ENCODE measurements at places on chromosomes 1 and 21. TPM values are rescaled to one million over a fixed set of nuclear protein-coding genes. Genes with fewer than 3 reads are reported as not detected.

DNA sequence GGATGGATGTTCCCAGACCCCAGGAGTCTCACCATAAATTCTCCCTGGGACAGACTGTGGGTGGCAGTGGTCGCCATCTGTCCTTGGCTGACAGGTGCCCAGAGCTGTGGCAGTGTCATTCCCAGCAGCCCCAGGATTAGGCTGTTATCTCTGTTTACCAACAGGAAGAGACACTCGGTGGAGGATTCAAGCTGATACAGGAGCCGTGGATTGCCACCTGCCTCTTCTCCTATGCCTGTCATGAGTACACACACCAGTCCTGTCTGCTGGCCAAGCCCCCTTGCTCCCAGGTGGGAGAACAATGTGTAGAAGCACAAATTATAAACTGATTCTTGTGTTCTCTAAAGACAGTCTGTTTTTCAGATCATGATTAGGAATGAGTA is 152.6 kb downstream of the ETS2 start:
- H3K4me3 ChIP-seq, result no peak overlapping the region
- no peaks in the 10 kb centered on the region for H3K36me3 ChIP-seq
- H3K27ac ChIP-seq, result peak overlapping the region; percentile 65
- no peaks in the 10 kb centered on the region for H3K27me3 ChIP-seq
- H3K4me1 ChIP-seq, result peaks cover 38% of the 10 kb centered on the region

GRCh38 chr1:160188341-160188740 is 2.0 kb upstream of the CASQ1 start:
- no peak overlapping the region for H3K27ac ChIP-seq
- DNase-seq, result no peak
- no peak overlapping the region for H3K4me3 ChIP-seq
- no peaks in the 10 kb centered on the region for H3K27me3 ChIP-seq

OR2L13 gene
- total RNA-seq, result not detected

DNA sequence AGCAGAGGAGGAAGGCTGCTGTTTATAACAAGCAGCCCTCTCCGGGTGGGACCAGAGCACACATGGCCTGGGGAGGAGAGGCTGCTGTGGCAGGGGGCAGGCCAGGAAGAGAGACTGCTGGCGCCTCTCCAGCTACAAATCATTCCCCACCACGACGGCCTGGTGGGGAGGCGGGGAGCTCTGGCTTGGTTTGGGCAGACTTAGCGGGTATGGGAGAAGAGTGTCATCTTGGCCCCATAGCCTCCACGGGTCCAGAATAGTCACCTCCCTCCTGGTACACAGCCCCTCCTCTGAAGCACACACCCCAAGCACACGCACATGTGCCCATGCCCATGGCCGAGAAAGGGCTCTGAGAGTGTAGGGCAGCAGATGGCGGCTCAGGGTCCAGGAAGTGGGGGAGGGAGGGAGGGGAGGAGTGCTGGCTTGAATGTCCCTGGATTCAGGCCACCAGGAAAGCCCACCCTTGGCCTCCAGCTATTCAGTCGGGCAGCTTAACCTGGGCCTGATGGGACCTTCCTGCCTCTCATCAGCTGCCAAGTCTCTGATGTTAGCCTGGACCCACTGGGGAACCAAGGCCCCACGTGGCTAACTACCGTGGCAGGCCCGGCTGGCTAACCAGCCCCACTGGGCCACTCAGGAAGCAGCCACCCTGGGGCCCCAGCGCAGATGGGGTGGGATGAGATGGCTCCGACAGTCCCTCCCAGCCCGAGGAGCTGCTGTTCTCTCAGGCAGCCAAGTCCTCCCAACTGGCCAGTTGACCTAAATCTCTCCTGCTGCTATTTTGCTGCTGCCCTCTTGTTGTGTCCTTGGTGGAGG is 10.9 kb downstream of the LRP8 start:
- H3K27ac ChIP-seq, result no peak overlapping the region
- DNase-seq, result no peak
- H3K36me3 ChIP-seq, result no peaks in the 10 kb centered on the region
- no peaks in the 10 kb centered on the region for H3K27me3 ChIP-seq
- H3K4me3 ChIP-seq, result no peak overlapping the region

LDLRAD1 gene
- total RNA-seq, result not detected

FYB2 gene
- total RNA-seq, result not detected

- no peak for DNase-seq
- no peak overlapping the region for H3K4me3 ChIP-seq
- H3K4me1 ChIP-seq, result no peaks in the 10 kb centered on the region
- no peaks in the 10 kb centered on the region for H3K36me3 ChIP-seq
Measured at GRCh38 chr1:29746076-29746665, 509.8 kb downstream of the PTPRU start.

DNA sequence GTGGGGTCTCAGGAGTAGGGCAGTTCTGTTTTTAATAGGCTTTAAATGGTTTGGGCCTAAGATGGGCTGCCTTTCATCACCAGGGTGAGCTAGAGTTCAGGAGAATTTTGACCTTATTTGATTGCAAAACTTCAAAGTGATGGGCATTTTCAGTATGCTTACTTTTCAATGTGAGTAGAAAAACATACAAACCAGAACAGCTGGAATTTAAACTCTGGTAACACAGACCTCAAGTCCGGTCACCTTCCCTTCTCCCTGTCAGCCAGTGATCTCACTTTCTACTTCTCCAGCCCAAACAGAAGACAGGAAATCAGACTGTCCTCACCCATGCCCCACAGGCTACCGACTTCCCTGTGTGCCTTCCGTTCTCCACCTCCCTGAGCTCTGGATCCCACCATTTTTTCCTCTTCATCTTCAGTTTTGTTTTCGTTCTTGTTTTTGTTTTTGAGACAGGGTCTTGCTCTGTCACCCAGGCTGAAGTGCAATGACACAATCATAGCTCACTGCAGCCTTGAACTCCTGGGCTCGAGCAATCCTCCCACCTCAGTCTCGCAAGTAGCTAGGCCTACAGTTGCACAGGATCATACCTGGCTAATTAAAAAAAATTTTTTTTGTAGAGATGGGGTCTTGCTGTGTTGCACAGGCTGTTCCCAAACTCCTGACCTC is 374.0 kb downstream of the CAMTA1 start:
- no peaks in the 10 kb centered on the region for H3K36me3 ChIP-seq
- H3K27ac ChIP-seq, result no peak overlapping the region
- H3K4me1 ChIP-seq, result no peaks in the 10 kb centered on the region
- H3K4me3 ChIP-seq, result no peak overlapping the region

GRCh38 chr21:42392731-42393442 is 3.0 kb downstream of the TMPRSS3 start:
- no peaks in the 10 kb centered on the region for H3K36me3 ChIP-seq
- no peak overlapping the region for H3K4me3 ChIP-seq
- H3K4me1 ChIP-seq, result peaks cover 6% of the 10 kb centered on the region
- DNase-seq, result peak; percentile 55
- peaks cover 15% of the 10 kb centered on the region for H3K27me3 ChIP-seq
- H3K27ac ChIP-seq, result no peak overlapping the region

DNA sequence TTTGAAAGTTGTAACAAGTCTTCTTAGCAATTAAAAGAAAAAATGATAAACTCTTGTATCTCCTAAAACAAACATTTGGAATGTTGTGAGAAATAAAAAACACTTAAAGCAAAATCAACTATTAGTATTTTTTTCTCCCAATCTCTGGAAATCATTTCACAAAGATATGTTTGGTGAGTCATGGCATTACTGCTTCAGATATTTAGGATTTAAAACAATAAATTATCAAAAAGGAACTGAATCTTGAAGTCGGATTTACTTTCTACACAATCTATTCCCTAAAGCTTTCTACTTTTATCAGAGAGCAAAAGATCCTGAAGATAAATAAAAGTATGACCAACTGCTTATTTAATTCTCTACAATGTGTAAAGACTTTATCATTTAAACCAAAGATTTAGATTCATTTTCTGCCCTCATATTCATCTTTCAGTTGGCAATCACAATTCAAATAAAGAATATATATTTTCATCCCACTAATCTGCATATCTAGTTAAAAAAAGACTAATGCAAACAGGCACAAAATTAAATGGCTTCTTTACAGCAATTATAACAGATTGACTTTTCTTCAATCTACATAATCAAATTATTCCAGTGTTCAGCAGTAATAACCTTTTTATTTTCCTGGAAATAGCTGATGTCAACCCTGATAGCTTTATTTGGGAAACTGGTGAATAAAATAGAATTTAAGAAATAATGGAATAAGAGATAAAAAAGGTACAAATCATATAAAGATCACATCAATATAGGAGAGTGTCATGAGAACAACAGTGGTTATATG is 230.0 kb downstream of the COP1 start:
- peaks cover 8% of the 10 kb centered on the region for H3K4me1 ChIP-seq
- H3K4me3 ChIP-seq, result no peak overlapping the region
- peaks cover 30% of the 10 kb centered on the region for H3K36me3 ChIP-seq
- H3K27me3 ChIP-seq, result no peaks in the 10 kb centered on the region

TNFSF4 gene
- total RNA-seq, result 2.2 TPM

AMIGO1 gene
- total RNA-seq, result 1.7 TPM

DNA sequence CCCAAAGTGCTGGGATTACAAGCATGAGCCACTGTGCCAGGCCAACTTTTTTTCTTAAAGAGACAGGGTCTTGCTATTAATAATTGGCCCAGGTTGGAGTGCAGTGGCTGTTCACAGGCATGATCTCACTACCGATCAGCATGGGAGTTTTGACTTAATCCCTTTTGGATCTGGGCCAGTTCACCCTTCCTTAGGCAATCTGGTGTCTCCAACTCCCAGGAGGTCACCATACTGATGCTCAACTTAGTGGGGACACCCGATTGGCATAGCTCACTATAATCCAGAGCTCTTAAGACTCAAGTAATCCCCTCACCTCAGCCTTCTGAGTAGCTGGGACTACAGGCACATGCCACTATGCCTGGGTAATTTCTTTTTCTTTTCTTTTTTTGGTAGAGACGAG is 64.2 kb upstream of the SCYL3 start:
- H3K4me1 ChIP-seq, result no peaks in the 10 kb centered on the region
- DNase-seq, result no peak
- H3K36me3 ChIP-seq, result peaks cover 12% of the 10 kb centered on the region
- H3K27me3 ChIP-seq, result no peaks in the 10 kb centered on the region

DNA sequence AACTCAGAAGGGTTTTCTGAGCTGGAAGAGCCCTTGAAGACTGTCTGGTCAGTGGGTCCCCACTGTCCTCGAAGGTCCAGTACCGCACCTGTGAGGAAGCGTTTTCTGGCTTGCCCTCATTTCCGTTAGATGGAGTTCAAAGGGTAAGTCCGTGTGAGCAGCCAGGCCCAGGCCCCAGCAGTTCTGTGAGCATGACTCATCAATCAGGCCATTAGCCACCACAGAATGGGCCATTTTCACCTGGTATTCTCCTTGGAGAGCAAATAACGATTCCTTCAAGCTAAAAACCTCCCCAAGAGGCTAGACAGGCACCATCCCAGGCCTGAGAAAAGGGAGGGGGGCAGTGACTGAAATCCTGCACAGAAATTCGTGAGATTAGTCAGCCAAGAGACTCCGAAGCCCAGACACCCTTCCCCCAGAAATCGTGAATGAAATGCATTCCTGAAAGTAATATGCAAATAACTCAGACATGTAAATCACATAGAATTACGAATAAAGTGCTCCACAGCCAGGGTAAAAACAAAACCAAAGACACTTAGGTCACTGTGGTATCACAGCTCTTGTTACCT is 66.0 kb downstream of the BCAR3 start:
- no peak for DNase-seq
- no peak overlapping the region for H3K4me3 ChIP-seq
- H3K27ac ChIP-seq, result peak overlapping the region; percentile 87
- H3K36me3 ChIP-seq, result no peaks in the 10 kb centered on the region
- peaks cover 58% of the 10 kb centered on the region for H3K4me1 ChIP-seq

SLC26A9 gene
- total RNA-seq, result 34.3 TPM

LRRIQ3 gene
- not detected for total RNA-seq

GRCh38 chr1:243475966-243476365 is 220.1 kb downstream of the SDCCAG8 start:
- H3K27me3 ChIP-seq, result no peaks in the 10 kb centered on the region
- peak; percentile 46 for DNase-seq
- peaks cover 3% of the 10 kb centered on the region for H3K36me3 ChIP-seq
- peaks cover 4% of the 10 kb centered on the region for H3K4me1 ChIP-seq

DNA sequence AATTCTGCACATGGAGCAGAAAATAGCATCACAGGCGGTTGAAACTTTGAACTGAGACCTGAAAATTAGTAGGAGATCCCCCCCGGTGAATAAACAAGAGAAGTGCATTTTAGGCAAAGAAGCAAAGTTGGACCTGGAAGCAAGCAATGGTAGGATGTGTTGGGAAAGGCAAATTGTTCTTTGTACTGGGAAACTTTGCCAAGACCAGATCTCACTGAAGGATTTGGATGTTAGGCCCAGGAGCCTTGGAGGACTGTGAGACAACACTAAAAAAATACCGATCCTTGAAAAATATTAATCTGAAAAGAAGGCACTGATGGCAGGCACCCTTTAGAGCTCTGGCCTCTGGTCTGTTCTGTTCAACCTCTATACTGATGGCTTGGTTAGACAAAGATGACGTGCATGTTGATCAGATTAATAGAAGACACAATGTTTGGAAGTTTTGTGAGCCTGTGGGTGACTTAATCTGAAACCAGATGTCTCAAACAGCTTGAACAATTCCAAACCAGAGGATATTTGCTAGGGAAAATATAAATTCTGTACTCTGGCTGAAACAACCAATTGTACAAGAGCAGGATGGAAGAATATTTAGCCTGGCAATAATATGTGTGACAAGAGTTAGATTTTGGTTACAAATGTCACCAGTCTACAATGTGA is 108.4 kb downstream of the ROR1 start:
- no peaks in the 10 kb centered on the region for H3K27me3 ChIP-seq
- no peak for DNase-seq
- peaks cover 25% of the 10 kb centered on the region for H3K4me1 ChIP-seq
- H3K36me3 ChIP-seq, result no peaks in the 10 kb centered on the region
- H3K27ac ChIP-seq, result no peak overlapping the region

All from stomach (tissue), 19 donors.